ENCODE measurements at places on chromosomes 12 and 14.

GRCh38 chr12:19298836-19299605 is 140.3 kb upstream of the AEBP2 start:
- no peak for DNase-seq

DNA sequence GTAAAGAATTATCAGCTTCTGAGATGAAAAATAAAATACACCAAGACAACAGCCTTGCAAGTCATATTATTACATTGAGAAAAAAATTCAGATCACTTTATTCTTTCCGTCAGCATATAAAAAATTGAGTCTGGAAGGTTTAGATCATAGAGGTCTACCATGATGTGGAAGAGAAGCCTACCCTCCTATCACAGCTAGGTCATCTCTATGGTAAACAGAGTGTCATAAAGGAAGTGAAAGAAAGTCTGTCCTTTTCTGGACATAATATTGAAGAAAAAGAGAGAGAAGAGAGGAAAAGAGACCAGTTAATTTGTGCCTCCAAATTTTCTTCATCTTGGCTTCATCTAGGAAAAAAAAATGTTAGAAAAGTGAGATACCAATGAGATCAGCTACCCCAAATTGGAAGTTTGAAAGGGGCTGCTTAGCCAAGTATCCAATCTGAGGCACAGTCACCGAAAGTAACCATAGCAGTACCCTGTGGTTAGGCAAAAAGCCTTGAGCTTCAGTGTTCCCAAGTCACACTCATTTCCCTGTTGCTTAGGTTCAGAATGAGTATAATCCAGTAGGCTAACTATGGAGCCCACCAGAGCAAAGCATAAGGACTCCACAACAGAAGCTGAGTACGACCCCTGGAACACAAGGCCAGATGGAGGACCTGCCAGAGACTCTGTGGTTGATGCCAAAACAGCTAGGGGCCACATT is 38.1 kb downstream of the DUSP6 start:
- DNase-seq, result no peak

DNA sequence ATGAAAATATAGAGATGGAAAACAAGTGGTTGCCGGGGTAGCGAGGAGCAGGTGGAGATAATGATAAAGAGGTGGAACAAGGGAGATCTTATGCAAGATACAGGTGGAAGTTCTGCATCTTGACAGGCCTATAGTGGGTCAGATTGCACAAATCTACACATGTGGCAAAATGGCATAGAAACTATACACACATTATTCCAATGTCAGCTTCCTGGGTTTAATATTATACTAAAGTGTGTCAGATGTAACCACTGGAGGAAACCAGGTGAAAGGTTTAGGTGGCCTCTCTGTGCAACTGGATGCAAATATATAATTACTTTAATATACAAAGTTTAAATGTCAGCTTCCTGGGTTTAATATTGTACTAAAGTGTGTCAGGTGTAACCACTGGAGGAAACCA is 1.1 kb downstream of the SLC38A4 start:
- no peak for DNase-seq

- DNase-seq, result no peak
These were observed 268.0 kb downstream of the BTG1 start for GRCh38 chr12:91877456-91878235.

DNA sequence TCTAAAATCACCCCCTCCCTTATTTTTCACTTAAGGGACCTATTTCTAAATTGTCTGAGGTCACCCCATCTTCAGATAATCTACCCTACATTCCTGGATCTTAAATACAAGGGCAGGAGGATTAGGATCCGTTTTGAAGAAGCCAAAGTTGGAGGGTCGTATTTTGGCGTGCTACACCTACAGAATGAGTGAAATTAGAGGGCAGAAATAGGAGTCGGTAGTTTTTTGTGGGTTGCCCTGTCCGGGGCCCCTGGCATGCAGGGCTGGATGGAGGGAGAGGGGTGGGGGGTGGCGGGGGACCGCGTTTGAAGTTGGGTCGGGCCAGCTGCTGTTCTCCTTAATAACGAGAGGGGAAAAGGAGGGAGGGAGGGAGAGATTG is 300 bp upstream of the CCND2 start:
- no peak for DNase-seq

DNA sequence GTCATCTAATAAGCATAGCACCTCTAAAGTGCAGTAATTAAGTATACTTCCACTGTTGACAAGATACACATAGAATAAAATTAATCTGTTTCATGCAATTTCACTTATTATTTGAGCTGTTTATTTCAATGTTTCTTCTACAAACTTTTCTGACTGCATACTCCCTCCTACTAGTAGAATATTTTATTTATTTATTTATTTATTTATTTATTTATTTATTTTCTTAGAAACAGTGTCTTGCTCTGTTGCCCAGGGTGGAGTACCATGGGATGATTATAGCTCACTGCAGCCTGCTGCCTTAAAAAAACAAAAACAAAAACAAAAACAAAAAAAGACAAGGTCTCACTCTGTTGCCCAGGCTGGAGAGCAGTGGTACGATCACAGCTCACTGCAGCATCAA is 68.4 kb upstream of the KITLG start:
- DNase-seq, result no peak

- DNase-seq, result no peak
These were observed 56.2 kb downstream of the FNTB start for GRCh38 chr14:65042731-65043372.

GRCh38 chr14:74702293-74702692 is 10.6 kb downstream of the AREL1 start:
- DNase-seq, result no peak

DNA sequence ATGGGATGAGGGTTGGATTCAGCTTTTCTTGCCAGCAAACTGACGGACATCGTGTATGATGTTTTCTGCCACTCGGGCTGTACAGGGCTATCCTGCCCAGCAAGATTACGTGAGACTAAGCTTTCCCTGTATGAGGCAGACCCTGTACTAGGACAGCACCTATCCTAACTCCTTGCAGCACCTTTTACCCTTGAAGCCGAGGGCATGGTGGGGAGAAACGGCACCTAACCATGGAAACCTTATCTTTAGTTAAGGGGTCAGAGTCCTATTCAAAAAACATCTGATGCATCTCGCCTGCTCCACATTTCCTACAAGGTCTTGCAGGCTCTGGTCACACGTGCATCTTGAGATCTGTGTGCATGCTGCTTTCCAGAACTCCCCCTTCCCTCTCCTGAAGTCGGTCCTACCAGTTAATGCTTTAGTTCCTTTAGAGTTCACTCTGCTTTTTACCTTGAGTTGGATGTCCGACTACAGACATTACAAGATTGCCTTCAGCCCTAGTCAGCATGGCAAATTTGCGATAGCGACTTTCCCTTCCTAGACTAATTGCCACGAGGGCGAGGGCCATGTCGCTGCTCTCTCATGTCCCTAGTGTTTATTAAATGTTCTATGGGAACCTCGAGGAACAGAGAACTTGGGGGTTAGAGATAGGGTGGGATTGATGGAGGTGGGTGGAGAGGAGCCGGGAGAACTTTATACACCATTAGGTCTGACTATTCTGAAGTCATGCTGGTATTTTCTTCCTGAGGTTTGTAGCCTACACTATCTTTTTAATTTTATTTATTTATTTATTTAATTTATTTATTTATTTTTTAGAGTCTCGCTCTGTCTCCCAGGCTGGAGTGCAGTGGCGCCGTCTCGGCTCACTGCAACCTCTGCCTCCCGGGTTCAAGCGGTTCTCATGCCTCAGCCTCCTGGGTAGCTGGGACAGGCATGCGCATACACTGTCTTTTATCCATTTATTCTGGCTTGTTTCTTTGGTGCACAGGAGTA is 6.6 kb downstream of the RAN start:
- DNase-seq, result no peak

DNA sequence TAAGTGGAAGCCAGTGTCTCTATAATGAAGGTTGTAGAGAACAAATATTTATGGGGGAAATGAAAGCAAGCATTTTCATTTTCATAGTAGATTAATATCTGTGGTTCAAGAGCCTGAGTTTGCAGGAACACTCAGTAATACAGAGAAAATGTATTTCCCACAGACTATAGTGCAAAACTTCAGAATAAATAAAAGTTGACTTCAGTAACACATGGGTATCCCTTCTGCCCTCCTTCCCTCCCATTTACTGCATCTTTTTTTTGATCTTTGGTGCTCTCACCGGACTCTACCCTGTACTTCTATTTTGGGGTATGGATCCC is 75.3 kb upstream of the AMN1 start:
- no peak for DNase-seq

DNA sequence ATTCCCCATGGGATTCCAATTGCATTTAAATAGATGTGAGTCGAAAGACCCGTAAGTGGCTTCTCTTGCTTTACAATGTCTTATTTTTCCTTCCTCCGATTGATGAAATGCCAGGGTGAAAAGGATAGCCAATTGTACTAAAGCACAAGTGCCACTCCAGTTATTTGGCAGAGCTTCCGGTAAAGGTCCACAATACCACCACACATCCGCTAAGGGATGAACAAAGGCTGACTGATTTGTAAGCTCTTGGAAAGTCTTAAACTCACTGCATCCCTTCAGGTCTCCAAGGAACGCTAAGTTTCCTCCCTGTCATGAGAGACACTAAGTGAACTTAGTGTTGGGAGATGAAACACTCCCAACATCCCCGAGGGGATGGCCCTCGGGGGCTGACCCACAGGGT is 21.2 kb upstream of the RNASE1 start:
- no peak for DNase-seq

DNA sequence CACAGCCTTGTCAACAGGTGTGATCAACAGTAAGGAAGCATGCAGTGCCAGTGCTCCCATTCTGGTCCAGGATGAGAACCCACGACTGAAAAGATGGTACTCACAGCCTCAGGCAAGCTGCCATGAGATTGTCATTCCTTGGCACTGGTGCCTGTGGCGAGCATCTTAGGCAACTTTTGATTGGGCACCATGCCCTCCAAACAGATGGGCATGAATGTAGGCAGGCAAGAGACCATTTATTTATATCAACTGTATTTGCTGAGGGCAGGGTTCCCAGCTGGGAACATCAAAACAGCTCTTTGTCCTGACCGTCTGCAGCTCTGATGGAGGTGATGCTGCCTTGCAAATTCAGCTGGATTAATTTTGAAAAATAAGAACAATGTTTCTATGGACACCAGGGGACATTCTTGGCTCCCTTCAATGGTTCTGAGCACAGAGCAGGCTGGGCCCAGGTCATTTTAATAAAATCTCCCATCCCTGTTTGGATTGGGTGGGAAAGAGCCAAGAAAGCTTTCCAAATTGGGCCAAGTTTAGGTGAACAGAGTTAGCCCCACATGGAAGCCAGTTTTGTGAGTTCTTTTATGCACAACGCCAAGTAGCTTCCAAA is 522.5 kb downstream of the RMST start:
- no peak for DNase-seq

Data from AG08396 (cell line).